Activated CD4-positive, alpha-beta T cell treated with anti-CD3 and anti-CD28 coated beads, Interleukin-2, Interleukin-4, amounts not matched to agents 100 ng/mL and 50 ng/mL, durations not matched to agents 16 hours and 8 hours (primary cell): ENCODE measurements at places on chromosomes 13 and 19.

DNA sequence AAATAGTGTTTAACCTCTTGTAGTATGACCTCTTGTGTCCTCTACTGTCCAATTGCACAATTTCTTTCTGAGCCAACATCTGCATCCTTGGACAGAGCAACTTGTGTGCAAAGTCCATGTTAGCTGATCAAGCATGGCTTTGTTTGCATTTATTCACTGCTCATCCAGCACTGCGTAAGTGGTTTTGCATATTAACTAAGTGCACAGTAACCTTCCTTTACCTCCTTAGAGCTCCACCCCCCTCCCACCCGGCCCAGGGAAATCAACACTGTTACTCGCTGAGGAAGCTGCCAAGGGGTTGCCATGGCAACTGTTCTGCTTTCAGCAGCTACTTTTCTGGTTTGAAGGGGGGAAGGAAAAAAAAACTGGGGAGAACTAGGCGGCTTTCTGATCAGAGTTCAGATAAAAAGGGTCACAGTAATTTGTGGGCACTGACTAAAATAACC, 153.5 kb upstream of the KLF12 start:
- peak; percentile 56 for DNase-seq

GRCh38 chr13:111326981-111327642, 6.7 kb downstream of the TEX29 start:
- no peak for DNase-seq

DNA sequence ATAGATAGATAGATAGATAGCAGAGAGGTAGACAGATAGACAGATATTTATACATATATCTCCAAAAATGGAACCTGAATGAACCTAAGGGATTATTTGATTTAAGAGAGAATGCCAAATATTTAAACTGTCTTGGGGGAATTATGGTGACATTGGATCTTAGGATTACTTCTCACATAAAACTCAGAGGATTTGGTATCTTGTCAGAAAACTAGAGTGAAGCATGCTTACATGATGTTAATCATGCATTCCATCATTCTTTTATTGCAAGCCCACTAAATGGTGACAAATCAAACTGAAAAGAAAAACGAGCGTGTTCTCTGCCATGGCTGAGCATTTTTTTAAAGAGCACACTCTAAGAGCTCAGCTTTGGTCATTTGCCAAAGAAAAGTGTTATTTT, 165.2 kb downstream of the PCDH9 start:
- DNase-seq = no peak

- DNase-seq = no peak
These were observed 18.0 kb downstream of the ZAR1L start for GRCh38 chr13:32297206-32297605.

DNA sequence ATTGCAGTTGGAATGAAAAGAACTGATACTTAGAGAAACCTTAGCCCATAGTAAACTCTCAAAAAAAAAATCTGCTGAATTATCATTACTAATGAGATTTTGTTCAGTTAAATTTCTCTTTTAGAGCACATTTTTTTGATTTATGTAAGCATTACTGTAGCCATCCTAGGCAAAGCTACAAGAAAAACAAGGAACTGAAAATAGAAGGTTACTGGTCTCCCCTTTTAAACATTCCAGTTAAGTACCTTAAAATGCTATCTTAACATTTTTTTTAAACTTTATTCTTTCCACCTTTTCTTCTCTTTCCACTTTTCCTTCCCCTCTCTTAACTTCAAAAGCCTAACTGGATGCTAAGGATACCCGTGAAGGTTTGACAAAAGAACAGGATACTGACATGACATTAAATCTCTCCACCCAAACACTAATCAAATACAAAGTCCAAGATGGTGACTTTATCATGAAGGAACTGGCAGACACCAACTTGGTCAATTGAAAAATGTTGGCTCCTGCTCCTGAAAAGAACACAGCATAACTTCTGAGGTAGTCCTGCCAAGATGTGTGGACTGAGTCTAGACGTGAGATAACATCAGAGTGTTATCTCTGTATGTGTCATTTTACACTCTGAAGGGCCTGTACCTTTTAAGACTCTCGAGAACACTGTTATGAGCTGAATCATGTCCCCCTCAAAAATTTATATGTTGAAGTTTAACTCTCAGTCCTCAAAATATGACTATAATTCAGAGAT, 29.5 kb upstream of the SACS start:
- peak; percentile 28 for DNase-seq

GRCh38 chr19:887072-887471, 5.9 kb downstream of the MED16 start:
- no peak for DNase-seq

GRCh38 chr13:112603641-112604225, 15.8 kb upstream of the TUBGCP3 start:
- no peak for DNase-seq

- DNase-seq = peak; percentile 90
These were observed at the start of gene ELAVL1 for GRCh38 chr19:8005534-8006256. ELAVL1 (minus strand) TSS chr19:8005641; CDS start chr19:7991815, 13,826 bp downstream.

- DNase-seq = no peak
These were observed 18.3 kb upstream of the F7 start for GRCh38 chr13:113086991-113087922.

DNA sequence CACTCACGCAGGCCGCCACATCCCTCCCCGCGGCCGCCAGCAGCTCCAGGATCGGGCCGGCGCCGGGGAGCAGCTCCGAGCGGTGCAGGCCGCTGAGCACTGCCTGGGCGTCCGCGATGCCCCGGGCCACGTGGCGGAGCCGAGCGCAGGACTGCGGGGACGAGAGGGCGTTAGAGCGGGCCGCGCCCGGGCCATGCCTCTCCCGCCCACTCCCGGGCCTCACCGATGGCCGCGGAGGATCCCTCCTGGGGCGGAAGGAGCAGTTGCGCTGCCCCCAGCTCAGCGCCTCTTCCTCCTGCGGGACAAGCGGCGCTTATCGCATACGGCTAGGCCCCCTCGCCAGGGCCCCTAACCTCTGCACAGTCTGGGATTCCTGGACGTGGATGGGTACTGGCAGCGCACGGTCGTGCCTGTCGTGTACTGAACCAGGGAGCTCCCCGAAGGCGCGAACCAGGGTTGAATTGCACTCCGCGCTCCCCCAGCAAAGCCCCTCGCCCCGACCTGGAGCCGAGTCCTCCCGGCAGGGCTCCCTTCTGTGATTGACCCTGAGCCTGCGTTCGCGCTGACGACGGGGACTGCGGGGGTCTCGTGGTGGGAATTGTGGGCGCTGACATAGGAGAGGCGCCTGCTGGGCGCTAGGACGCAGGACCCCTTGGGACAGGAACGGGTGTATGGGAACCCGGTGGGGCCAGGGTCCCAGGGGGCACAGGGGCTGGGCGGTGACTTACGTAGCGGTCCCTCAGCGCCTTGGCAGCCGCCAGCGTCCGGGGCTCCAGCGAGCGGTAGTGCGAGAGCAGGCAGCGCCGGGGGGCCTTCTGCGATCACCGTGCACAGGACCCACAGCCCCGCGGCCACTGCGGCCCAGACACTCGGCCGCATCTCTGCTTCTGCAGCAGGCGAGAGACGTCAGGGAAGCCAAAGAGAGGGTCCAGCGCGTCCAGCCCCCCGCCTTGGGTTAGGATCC, 673 bp downstream of the IFNL4 start:
- no peak for DNase-seq

DNA sequence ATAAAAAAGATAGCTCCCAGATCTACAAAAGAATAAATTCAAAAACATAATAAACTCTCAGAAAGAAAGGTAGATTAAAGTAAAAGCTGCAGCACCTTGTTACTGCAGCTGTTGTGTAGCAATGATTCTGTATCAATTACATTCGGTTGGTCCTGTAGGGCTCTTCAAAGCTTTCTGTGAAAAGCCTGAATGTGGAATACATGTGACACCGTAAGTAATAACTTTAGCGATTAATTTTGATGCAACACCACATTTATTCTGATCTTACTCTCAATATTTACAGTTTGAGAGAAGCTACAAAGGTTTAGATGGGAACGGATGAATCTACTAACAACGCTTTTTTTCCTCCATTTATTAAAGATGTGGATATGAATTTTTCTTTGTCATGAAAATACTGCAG, 279.2 kb downstream of the DACH1 start:
- no peak for DNase-seq

DNA sequence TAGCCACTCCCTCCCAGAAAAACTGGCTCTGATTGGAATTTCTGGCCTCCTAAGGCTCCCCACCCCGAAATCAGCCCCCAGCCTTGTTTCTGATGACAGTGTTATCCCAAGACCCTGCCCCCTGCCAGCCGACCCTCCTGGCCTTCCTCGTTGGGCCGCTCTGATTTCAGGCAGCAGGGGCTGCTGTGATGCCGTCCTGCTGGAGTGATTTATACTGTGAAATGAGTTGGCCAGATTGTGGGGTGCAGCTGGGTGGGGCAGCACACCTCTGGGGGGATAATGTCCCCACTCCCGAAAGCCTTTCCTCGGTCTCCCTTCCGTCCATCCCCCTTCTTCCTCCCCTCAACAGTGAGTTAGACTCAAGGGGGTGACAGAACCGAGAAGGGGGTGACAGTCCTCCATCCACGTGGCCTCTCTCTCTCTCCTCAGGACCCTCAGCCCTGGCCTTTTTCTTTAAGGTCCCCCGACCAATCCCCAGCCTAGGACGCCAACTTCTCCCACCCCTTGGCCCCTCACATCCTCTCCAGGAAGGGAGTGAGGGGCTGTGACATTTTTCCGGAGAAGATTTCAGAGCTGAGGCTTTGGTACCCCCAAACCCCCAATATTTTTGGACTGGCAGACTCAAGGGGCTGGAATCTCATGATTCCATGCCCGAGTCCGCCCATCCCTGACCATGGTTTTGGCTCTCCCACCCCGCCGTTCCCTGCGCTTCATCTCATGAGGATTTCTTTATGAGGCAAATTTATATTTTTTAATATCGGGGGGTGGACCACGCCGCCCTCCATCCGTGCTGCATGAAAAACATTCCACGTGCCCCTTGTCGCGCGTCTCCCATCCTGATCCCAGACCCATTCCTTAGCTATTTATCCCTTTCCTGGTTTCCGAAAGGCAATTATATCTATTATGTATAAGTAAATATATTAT, 6.1 kb downstream of the FOSB start:
- DNase-seq = no peak

- DNase-seq = no peak
These were observed 76.6 kb downstream of the WDFY2 start for GRCh38 chr13:51660813-51661212.

GRCh38 chr13:90055121-90055520, 1292.4 kb upstream of the MIR17HG start:
- DNase-seq = no peak

DNA sequence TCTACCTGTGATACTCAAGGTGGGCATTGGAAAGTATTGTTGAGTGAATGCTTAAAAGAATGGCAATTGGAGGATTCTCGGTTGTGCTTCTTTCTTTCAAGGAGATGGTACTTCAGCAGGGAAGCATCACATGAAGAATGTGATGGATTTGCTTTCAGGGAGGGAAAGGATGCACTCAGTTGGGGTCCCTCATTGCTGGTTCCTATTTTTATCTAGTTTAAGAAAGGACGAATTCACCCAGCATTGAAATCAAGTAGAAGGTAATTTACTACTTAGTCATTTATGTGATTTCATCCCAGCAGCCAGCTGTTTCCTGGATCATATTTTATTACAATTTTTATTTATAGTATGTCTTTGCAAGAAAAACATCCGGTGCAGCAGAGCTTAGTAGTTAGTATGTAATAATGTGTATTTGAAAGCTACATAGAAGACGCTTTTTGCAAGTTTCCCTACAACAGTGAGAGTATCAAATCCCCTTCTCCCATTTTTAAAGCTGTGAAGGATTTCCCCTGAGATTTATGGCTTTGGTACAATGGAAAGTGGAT, 417.9 kb downstream of the GPC5 start:
- DNase-seq = no peak
